Activated T-cell treated with anti-CD3 and anti-CD28 coated beads, Interleukin-2, amount 50 U/mL, for 24 hours (primary cell): ENCODE measurements at places on chromosomes 3 and 15.

- DNase-seq: no peak
These were observed 26.7 kb downstream of the CYP8B1 start for GRCh38 chr3:42849017-42849416.

- DNase-seq: no peak
These were observed 1.8 kb downstream of the IFT122 start for GRCh38 chr3:129441782-129442181.

DNA sequence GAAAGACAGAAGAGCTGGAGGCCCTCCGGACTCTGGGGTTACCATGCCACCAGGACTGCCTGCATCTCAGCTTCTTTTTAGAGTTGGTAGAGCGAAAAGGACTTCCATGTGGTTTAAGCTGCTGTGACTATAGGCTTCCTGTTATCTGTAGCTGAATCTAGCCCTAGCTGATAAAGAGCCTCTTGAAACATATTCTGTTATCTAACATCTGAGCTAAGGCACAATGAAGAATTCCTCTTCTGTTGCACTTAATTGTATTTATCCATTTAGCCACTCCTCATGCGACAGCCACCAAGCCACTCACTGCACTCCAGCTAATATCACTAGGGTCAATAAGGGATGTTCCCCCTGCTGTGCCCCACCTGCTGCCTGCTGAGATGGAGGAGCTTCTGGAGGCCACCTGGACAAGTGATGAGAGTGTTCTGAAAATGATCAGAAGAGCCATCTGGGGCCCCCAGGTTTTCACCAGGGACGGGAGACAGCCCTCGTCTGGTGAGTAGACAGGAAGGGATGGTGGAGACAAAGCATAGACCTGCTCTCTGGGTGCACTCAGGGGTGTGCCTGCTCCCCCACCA, 94.6 kb upstream of the PLXNA1 start:
- DNase-seq: no peak

GRCh38 chr15:33119865-33120264, 74.6 kb downstream of the FMN1 start:
- no peak for DNase-seq

- no peak for DNase-seq
These were observed 434.8 kb upstream of the PROK2 start for GRCh38 chr3:72219752-72220151.

DNA sequence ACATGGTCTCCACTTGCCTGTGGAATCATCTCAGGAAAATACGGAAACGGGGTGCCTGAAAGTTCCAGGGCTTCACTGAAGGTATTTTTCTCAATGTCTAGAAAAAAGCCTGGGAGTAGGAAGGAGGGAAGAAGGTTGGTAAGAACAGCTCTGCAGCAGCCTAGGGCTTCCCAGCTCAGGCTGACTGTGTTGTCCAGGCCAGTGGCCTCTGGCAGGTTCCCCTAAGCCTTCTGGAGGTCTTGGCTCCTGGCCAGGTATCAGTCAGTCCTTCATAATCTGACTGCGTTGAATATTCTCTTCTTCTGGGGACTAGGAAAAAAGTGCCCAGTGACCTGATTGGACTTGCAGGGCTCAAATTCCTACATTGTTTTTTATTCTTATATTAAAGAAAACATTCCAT, 38.6 kb downstream of the SSR3 start:
- no peak for DNase-seq

DNA sequence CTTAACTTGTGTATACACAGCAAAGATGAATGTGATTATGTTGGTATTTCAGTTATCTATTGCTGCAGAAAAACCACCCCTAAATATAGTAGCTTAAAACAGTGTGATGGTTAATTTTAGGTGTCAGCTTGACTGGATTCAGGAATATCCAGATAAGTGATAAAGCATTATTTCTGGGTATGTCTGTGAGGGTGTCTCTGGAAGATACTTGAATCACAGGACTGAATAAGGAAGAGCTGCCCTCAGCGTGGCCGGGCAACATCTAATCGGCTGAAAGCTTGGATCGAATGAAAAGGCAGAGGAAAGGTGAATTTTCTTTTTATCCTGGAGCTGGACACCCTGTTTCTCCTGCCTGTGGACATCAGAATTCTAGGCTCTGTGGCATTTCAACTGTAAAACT, 132.0 kb upstream of the SYNPR start:
- no peak for DNase-seq

DNA sequence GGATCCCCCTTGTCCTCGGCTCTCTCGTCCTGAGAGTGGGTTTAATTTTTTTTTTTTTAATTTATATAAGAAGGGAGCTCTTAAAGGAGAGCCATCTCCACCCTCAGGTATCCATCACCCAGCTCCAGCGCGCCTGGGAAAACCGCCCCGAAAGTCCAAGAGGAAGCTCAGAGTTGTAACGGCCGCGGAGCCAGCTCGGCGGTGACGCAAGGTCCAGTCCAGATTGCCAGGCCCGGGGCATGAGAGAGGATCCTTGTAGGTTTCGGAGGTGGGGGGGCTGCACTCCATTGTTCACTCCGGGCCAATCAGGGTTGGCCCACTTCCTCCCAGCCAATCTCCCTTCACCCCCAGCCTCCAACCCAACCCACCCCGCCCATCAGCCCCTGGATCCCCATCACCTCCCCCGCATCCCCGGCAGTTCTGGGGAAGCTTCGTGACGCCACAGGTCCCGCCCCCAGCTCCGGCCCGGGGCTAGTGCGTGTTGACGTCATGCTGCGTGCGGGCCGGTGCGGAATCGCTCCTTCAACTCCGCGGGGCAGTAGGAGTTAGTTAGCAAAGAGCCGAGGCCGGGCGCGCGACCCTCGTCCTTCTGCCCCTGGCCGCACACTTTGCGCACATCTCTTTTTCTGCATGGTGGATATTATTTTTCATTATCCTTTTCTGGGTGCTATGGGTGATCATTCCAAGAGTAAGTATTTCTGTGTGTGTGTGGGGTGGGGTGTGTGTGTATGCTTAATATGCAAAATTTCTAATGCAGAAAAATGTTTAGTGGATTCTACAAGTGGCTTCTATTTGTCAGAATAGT, at the start of gene ISL2:
Gene ISL2 (plus strand): TSS at position 520 of the 805 bp plus-strand sequence. CDS start 111 bp downstream, at position 631.
- peak; percentile 77 for DNase-seq

DNA sequence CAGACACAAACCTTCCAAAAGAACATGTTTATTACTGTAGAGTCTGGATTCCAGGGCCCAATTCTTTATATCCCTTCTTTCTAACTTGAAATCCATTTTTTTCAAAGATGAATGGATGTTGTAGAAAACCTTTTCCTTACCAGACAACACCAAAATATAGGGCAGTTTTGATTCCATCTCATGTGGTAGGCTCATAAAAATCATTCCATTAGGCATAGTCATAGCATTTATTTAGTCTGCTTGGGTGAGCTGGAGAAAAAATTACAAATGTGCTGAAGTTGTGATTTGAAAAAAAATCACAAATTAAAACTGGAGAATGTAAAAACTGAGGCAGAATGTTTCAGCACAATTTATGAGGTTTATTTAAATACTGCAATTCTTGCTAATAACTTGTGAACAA, 199.3 kb upstream of the TBC1D5 start:
- DNase-seq: no peak

DNA sequence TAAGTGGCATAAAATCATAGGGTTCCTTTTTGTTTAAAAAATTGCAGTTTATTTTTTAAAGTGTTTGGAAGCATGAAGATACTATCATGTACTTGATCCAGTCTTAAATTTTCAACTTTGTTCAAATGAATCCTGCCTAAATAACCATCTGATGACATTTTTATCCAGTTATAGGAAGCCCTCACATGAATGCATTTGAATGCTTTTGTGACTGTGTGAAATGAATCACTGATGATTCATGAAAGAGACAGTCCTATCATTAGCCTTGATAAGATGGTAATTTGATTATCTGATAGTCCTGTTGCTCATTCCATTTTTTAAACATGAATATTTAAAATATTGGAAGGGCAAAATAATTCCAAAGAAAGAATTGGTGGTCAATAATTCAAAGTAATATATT, 401.9 kb upstream of the ROBO2 start:
- DNase-seq: no peak

GRCh38 chr3:158330870-158331269, 221.0 kb downstream of the RSRC1 start:
- no peak for DNase-seq

DNA sequence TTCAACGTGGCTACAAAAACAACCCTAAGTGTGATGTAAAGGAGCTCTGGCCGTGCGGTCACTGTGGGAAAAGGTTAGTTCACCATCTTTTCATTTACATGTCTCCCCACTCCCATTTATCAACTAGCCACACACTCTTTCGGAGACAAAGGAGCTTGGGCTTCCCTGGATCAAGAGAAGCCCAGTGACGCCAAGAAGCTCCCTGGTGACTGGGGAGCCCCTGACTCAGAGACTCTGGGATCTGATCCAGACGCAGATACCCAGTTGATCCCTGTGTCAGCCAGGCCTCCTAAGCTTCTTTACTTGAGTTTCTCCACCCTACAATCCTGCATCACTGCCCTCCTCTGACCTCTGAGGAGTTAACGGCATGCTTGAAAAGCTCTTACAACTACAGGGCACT, 43.9 kb downstream of the HEG1 start:
- DNase-seq: no peak

- peak; percentile 42 for DNase-seq
These were observed 36.8 kb upstream of the KLHL25 start for GRCh38 chr15:85831415-85832113.

DNA sequence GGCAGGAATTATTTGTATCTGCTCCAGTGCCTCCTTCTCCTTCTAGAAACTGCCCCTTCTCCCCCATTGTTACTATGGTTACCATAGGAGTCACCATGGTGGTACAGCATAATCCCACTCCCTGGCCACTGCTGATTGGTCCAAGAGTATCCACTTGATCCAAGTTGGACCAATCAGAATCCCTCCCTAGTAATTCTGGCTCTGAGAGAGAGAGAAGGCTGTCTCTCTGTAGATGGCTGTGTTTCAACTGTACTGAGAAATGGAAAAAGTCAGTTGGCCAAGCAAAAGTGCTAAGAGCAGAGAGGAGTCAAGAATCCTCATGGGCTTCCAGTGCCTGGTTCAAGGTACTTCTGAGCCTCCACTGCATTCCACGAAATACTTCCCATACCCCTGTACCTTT, 120.6 kb upstream of the SPATA12 start:
- DNase-seq: no peak
